MV-4-11 (cell line): ENCODE measurements at places on chromosomes 5 and 9.

- DNase-seq = no peak
Measured at GRCh38 chr9:127216210-127216887, 48.2 kb upstream of the GARNL3 start.

DNA sequence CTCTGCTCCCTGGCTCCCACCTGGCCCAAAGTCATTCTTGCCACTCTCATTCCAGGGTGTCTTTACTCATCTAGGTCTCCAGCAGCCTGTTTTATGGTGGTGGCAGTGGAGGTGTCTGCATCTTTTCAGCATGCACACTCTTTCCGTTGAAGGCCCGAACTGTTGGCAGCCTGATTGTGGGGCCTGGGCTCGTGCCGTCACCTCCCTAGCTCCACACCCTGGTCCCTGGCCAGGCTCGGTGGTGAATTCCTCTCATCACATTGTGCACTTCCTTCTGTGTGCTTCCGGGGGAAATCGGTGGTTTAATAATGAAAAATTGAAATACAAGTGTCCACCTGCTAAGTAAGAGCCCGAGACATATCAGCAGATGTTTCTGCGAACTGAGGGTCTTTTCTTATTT, 214.3 kb downstream of the TRIO start:
- DNase-seq = no peak

- no peak for DNase-seq
Measured at GRCh38 chr9:19136129-19136528, 8.8 kb upstream of the PLIN2 start.

GRCh38 chr5:14831006-14831338, 40.6 kb downstream of the ANKH start:
- no peak for DNase-seq

DNA sequence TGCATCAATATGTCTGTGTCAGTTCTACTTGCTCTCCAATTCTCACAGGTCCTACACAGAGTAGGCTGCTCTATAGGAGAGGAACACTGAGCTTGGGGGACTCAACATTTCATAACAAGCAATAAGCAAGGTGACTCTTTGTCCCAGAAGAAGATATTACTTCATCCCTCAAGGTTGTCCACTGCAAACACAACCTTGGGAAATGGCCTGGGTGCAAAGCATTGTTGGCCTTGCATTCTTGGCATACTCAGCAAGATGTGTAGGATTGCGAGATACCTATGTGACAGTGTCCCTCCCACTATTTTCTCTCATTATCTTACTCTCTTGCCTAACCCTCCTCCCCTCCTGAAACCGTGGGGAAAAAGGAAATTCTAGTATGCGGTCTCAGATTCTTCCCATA, 169.8 kb upstream of the FREM1 start:
- no peak for DNase-seq

DNA sequence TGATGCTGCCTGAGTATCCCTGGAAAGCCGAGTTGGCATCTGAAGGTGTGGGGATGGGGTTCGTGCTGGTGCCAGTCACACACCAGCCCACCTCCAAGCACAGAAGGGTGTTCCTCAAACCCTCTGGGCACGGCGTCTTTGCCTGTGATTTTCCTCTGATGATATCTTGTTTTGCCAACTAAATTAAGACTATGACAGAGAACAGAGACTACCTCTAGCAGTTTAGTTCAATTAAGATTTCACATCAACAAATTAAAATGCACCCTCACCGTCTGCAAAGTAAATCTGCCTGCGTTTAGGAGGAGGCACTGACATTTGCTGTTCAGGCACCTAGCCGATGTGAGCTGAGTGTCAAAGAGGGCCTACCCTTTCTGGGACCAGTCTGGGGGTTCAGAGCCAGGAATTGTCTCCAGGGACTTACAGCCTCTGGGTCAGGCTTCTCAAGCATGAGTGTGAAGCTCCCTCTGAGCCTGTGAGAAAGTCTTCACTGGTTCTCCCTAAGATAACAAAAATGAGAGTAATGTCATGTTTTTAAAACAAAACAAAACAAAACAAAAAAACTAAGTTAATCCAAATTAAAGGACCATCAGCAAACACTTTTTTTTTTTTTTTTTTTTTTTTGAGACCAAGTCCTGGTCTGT, 55.4 kb upstream of the CTNNA1 start:
- no peak for DNase-seq
